AG09319 (cell line): ENCODE measurements at places on chromosomes 1 and 21.

- DNase-seq = no peak
Observed at GRCh38 chr1:229047840-229048620, 222.9 kb upstream of the RAB4A start.

DNA sequence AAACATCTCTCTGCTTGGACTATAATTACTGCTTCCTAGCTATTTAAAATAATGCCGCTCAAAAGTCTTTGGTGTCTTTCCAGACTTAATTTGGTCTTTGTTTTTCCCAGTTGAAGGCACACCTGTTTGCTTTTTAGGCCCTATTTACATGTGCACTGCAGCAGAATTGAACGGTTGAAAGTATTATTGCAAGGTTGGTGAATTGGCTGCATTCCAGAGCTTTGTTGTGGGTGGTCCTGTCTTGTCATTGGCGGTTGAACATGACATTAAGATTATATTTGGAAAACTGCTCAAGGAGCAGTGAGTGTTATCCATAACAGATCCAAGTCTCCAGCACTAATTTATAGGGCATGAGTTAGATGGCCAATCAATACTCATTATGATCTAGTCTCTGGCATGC is 656.3 kb downstream of the PTPRC start:
- DNase-seq = no peak

GRCh38 chr1:117615474-117615873 is 9.6 kb downstream of the TENT5C start:
- DNase-seq = no peak

GRCh38 chr1:208686592-208686991 is 442.4 kb upstream of the PLXNA2 start:
- no peak for DNase-seq

- DNase-seq = no peak
Observed at GRCh38 chr1:101148980-101149379, 87.8 kb upstream of the S1PR1 start.

DNA sequence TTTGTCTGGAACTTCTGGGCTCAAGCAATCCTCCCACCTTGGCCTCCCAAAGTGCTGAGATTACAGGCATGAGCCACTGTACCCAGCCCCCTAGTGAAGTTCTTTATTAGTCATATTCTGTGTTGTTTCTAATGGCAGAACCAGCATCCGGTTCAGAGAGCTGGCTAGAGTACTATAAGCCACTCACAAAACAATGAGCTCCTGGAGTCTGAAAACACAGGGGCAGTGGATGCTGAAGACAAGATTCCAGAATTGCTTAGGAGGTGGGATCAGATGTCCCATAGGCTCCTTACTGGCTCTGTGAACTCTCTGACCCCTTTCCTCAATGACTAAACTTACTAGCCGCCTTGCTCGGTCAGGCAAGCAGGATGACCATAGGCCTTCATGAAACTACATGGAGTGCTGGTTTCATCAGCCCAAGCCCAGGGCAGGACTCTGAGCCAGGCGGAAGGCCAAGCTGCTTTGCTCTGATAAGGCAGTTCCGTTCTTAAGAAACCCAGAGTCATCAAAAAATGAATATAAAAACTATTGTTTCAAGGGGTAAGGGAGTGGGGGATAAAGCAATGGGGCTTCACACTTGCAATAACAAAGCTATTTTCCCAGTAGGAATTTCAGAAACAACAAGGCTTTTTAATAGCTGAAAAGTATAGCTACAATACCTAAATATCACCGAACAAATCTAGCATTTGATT is 8.1 kb downstream of the MTHFR start:
- no peak for DNase-seq

- DNase-seq = no peak
Observed at GRCh38 chr1:230863449-230863848, 4.9 kb downstream of the C1orf198 start.

DNA sequence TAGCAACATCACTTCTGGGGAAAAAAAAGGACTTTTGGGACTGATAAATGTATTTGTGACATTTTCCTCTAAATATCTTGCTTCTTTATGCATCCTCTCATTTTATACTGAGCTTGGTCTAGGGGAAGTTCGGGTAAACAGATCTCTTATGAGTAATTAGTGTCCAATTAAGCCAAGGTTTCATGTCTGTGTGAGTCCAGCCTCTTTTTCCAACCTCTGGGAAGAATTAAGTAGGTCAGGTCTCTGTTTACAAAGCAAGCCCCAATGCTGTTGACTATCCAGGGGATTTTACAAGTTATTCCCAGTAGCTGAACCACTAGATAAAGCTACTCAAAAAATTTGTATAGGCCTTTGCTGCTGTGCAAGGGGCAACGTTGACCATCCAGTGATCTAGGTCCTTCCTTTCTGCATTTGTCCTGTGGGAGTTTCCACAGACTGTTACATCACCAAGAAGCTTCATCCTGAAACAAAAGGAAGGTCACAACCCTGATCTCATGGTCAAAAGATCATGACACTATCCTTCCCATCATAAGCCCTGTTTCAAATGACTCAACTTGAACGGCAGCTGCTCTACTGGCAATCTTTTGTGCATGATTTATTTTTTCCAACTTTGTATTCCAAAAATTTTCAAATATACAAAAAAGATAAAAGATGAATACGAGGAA is 74.3 kb downstream of the ETS2 start:
- no peak for DNase-seq

DNA sequence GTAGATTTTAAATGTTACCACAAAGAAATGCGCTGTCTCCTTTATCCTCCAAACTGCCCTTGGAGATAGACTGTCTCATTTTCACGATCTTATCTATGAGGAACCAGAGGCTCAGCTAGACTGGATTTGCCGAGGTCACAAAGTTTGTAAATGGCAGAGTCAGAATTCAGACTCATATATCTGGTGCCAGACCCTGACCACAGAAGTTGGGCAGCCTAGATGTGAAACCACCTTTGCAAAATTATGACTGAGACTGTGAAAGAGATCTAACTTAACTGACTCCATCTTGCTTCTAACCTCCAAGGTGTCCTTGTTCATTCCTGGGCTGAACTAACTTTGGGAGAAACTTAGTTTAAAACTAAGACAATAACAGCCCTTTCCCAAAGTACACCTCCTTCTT is 14.1 kb downstream of the CNR2 start:
- no peak for DNase-seq

- no peak for DNase-seq
Observed at GRCh38 chr1:25501235-25502058, 42.0 kb upstream of the LDLRAP1 start.

GRCh38 chr1:153404768-153405167 is 11.6 kb upstream of the S100A7A start:
- DNase-seq = no peak

GRCh38 chr21:45523411-45524101 is 18.7 kb downstream of the SLC19A1 start:
- no peak for DNase-seq

- DNase-seq = no peak
Observed at GRCh38 chr1:199109160-199109559, 470.3 kb downstream of the PTPRC start.

- DNase-seq = no peak
Observed at GRCh38 chr1:226063977-226064815, 1.7 kb downstream of the H3-3A start.

GRCh38 chr1:94527447-94528031 is 14.0 kb downstream of the F3 start:
- DNase-seq = no peak

DNA sequence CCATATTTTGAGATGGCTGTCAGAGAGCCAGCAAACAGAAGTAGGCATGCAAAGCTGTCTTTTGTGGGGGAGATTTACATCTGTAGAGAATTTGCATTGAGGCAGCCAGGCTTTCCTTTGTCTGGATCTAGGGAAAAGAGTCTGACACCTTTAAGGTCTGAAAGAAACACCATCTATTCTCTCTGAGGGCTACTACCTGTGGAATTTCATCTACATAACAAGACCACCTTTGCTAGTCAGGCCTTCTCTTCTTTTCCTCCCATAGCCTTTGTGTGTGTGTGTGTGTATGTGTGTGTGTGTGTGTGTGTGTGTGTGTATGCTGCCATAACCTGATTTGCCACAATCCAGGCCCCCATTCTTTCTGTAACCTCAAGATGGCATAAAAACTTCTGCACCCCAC is 28.4 kb upstream of the DMRTB1 start:
- no peak for DNase-seq

GRCh38 chr1:30641572-30642353 is 81.6 kb downstream of the MATN1 start:
- no peak for DNase-seq

DNA sequence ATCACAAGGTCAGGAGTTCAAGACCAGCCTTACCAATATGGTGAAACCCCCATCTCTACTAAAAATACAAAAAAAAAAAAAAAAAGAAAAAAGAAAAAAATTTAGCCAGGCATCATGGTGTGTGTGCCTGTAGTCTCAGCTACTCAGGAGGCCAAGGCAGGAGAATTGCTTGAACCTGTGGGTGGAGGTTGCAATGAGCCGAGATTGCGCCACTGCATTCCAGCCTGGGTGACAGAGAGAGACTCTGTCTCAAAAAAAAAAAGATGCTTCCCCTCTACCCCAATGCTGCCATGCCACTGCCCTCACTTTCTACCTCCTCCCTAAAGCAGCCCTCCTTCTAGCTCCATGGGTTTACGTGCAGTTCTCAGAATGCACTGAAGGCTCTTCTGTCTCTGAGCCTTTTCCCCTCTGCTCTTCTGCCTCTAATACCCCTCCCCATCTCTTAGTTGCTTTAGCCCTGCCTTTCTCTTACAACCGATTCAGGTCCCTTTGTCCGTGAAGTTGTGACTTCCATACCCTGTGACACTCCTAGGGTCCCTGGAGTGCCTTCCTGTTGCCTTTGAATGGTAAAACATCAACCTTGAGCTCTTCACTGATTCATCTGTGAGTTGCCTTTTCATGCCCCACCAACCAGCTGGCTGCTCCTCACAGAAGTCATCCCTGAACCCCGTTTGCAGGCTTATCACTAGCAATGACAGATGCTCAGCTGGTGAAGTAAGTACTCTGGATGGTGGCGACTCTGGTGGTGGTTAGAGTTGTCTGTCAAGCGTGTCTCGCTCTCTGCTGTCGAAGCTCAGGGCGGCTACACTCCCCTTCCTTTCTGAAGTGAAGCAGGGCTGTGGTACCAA is 234.9 kb downstream of the RHOU start:
- DNase-seq = no peak

GRCh38 chr1:92343061-92343460 is 44.2 kb downstream of the RPAP2 start:
- no peak for DNase-seq

GRCh38 chr1:20322081-20322824 is 31.6 kb downstream of the VWA5B1 start:
- no peak for DNase-seq

DNA sequence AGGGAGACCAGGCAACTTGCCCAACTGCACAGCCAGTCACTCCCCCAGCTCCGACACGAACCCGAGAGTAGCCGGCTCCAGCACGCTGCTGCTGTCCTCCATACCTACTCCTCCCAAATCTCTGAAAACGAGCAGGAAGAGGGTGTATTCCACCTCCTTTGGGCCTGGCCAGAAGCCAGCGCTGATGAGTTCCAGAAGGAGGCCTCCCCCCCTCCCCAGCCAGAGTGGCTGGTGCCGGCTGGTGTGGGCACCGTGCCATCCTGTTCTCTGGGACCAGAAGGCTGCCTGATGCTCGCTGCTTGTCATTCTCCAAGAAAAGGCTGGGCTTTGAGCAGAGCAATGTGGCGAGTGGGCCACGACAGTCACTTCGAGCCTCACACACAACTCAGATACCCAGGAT is 22.2 kb downstream of the KCNN3 start:
- no peak for DNase-seq

DNA sequence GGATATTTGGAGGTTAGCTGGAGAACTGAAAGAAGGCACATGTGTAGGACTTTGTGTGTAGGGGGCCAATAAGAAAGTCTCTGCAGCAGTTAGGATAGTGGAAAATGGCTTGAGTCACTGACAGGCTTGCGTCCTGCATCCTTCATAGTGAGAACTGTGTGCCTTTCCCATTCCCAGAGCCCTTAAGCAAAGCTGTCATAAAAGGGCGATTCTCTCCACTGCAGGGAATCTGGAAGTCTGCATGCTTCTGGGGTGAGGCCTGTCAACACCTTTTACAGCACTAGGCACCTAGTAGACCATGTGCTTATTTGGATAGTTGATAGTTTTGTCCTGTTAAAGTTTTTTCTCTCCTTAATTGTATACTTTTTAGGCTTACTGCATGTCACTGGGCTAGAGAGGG is 39.4 kb upstream of the MACF1 start:
- DNase-seq = no peak

- DNase-seq = no peak
Observed at GRCh38 chr1:57017200-57017599, 51.4 kb upstream of the C8B start.

GRCh38 chr1:9589719-9590157 is 1.0 kb downstream of the TMEM201 start:
- DNase-seq = no peak

DNA sequence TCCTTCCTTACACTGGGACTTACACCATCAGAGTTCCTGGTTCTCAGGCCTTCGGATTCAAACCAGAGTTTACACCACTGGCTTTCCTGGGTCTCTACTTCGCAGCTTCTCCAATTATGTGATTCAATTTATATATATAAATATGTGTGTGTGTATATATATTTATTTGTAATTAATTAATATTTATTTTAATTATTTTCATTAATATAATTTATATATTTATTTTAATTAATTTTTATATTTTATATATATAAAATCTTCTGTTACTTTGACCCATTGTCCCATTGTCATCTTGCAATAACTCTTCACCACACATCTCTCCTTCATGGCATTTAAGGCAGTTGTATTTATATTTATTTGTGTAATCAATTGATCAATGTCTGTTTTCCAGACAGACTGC is 28.4 kb upstream of the ST6GALNAC3 start:
- no peak for DNase-seq

DNA sequence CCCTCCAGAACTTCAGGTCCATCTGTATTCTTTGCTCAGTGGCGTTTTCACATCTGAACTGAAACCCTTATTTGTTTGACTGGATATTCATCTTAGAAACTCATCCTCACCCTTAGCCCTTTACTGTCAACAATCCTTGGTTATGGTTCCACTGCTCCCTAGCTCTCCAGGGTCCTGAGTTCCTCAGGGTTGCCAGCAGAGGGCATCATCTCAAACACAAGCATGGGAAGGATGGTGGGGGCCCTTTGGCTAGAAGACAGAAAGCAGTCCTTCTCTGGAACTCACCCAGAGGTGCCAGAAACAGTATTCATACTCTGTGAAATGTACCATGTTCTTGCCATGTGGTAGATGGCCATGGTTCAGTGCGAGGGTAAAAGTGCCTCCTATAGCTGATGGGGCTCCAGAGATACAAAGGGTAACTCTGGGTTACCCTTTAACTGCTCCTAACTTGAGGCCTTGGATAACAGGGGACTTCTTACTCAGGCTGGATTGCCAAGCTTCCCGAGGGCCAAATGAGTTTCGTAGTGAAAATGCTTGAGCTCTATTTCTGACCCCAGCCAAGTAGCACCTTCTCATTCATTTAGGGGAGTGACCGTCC is 11.3 kb downstream of the NCSTN start:
- DNase-seq = no peak

- no peak for DNase-seq
Observed at GRCh38 chr1:179120736-179121135, 38.9 kb downstream of the TOR3A start.

DNA sequence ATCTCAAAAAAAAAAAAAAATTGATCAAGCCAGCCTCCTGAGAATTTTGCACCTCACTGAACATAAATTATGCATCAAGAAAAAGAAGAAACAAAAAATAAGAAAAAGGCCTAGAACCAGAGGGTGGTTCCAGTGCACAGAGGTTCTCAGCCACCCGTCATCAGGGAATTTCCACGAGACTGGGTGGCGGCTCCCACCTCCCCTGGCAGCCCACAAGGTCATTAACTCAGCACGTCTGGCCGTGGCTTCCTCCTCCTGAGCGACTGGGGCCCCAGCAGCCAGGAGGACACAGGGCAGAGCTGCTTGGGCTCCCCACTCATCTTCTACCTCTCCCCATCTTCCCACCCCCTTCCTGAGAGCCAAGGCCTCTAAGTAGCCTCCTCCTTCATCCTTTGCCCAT is 15.7 kb upstream of the TMEM51 start:
- no peak for DNase-seq
